Activated CD4-positive, alpha-beta T cell treated with anti-CD3 and anti-CD28 coated beads for 1 hour (primary cell): ENCODE measurements at places on chromosomes 3 and 15.

DNA sequence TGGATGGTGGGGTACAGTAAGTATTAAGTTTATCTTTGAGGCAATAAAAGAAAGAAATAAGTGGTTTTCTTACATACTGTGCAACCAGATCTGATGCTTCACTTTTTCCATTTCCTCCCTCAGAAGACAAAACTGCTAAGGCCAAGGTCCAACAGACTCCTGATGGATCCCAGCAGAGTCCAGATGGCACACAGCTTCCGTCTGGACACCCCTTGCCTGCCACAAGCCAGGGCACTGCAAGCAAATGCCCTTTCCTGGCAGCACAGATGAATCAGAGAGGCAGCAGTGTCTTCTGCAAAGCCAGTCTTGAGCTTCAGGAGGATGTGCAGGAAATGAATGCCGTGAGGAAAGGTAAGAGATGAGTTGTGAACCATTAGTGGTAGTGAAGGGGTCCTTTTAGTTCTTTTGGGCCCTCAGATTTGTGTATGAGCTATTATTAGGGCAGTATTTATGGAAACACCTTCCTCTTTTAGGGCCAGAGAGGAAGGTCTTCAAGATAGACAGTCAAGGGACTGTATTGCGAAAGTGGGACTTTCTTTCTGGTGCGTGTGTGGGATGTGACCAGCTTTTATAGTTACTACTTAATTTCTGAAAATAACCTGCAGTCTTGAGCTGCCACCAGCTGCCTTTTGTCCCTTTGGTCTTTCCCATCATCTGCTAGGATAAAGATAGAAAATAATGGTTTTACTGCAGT, 4.6 kb downstream of the ALAS1 start:
- DNase-seq = no peak

GRCh38 chr3:36418296-36418695, 38.0 kb downstream of the STAC start:
- no peak for DNase-seq

DNA sequence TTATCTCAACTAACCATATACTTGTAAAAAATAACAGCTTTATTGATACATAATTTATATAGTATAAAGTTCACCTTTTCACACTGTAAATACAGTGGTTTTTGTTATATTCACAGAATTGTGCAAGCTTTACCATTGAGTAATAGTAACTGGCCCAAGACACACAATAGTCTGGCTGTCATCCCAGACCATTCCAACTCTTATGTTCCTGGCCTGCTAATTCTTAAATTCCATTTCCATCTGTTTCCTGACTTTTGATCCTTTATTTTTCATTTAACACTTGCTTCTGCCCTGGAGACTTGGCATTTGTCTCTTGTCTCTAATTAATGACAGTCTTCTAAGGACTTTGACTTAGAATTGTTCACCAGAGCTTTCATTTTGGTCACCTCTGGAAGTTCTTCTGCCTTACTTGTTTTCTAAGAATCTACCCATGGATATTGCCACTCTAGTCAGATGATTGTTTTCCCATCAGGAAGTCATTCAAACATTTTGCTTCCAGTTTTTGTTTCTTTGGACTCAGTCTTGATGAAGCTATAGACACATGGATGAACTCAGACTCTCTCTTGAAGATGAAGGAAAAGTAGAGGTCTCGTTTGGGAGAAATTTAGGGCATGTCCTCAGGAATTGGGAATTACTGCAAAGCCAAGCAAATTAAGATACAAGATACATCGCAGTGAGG, 27.2 kb upstream of the PLSCR4 start:
- no peak for DNase-seq

DNA sequence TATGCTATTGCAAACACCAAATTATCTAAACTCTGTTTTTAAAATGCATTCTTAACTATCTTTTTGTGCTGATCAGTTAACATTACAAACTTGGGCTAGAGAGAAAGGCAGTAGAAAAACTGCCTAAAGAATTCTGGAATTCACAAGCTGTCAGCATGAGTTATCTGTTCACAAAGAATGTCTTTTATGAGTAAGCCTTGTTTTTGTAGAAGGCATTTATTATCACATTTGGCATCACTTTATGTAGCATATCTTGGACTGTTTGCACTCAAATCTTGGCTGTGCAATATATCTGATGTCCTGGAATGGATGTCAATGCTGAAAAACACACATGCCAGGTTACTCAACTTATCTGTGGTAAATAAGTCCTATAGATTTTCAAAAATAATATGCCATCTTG, 15.5 kb upstream of the BCHE start:
- no peak for DNase-seq

DNA sequence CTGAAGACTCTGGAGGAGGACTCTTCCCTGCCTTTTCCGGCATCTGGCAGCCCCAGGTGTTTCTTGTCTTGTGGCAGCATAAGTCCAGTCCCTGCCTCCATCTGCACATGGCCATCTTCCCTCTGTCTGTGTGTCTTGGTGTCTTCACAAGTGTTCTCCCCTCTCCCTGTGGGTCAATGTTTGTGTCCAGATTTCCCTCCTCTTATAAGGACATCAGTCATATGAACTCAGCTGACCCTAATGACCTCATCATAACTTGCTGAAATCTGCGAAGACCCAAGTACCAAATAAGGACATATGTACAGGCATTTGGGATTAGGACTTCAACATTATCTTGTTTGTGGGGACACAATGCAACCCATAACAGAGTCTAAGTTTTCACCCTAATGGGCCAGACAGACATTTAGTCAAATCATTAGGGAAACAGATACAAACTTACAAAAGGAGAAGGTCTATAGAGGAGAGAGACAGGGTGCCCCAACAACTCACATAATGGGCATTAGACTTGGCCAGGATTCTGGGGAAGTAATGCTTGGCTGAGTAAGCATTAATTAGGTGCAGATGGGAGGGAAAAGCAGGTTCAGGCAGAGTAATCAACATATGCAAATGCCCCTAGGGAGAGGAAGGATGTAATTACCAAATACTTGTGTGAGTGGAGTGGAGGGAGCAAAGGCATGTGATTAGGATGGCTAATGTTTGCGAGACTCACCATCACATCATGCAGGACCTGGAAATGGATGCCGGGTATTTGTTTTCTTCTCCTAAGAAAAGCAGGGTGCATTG, 372.8 kb upstream of the TBL1XR1 start:
- no peak for DNase-seq
